Left lung (tissue), 14 donors: ENCODE measurements at places on chromosomes 1 and 21.

DNA sequence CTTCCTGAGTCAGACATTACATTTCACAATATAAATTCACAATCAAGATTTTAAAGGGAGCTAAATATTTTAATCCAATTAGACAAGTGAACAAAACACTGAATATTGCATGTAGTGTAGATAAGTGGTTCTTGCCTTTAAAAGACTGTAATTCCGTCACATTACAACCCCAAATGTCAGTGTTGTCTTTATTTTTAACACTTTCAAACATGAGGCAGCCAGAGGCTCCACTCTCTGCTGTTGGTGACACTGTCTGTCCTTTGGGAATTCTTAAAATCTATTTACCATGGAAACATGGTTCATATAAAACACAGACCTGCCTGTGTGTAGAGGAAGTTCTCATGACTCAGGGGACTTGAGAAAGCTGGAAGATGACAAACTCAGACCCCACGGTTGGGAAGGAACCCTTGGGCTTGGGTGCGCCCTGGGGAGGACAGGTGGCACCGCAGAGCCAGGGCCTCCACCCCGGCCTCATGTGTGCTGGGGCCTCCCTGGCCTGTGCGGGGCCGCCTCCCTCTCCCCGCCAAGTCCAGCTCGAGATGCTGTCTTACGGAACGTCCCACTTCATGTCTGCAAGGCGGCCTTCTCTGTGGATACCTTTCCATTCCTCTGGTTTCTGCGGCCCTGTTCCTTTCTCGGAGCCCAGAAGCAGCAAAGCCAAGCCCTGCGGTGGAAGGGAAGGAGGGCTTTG is 239.0 kb downstream of the SDCCAG8 start:
- DNase-seq, result no peak

GRCh38 chr1:217133092-217133491 is 409.9 kb upstream of the ESRRG start:
- DNase-seq, result no peak

DNA sequence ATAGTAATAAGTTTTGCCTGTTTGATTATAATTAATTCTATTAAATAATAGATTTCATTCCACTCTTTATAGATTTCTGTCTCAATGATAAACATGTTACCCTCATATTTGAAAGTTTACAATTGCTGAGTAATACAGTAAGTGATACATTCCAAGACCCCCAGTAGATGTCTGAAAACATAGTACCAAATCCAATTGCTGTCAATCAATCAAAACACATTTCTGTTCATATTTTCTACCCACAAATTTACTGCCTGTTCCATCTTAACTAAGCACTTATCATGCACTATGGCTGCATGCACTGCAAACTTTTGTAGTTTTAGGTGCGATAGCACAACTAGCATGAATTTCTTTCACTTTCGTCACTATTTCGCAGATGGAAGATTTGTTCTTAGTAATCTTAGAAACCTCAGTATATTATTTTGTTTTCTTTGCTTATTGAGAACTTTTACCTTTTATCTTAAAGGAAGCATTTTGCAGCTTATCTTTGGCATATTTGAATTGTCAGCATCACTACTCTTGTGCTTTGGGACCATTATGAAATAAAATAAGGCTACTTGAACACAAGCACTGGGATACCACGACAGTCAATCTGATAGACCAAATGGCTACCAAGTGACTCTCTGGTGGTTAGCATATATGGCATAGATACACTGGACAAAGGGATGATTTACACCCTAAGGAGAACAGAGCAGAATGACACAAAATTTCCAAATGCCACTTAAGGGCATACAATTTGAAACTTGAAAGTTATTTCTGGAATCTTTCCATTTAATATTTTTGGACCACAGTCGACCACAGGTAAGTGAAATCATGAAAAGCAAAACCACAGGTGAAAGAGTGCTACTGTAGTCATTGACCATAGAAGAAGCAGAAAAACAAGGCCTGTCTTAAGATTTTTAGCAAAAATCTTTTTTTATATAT is 67.6 kb downstream of the RGS13 start:
- no peak for DNase-seq

DNA sequence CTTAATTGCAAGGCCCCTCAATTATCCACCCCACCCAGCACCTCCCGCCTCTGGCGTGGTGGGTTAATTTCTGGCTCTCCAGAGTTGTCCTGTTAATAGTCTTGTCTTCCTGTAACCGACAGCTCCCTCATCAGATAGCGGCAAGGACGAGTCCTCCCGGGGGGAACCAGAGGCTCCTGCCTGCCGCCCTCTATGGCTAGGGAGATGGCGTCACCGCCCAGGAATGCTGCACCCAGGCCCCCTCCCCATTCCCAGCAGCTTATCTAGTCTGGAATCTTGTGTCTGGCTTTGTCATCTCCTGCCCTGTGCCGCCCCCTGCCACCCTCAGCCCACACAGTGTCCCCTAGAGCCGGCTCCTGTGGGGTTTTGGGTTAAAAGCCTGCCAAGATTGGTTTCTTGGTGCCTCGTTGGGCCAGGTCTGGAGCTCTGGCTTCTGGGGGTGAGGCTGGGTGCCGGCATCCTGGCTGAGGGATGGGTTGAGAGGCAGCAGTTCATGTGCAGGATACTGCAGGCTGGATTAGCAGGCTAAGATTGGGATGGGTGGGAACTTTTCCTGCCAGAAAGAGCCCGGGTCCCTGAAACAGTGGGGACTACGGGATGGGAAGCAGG is 48.8 kb downstream of the EDN2 start:
- DNase-seq, result no peak

DNA sequence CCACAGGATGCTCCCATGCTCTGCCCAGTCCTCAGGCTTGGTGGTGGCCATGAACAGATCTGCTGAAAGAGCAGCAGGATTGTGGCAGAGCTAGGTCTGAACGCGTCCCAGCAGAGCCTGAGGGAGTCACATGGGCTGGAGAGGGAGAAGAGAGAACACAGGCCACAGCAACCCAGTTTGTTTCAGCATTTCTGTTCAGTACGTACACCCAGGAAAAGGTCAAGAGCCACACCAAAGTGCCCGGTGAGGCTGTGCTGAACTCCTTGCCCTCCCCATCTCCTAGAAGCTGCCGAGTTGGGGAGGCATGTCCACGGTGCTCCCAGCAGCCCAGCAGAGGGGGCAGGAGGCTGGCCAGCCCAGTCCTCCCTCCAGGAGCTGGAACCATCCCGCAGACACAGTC is 5.5 kb downstream of the PKP1 start:
- no peak for DNase-seq
